Cortex of kidney (tissue), 1 donor: ENCODE measurements at places on chromosomes 13 and 19.

DNA sequence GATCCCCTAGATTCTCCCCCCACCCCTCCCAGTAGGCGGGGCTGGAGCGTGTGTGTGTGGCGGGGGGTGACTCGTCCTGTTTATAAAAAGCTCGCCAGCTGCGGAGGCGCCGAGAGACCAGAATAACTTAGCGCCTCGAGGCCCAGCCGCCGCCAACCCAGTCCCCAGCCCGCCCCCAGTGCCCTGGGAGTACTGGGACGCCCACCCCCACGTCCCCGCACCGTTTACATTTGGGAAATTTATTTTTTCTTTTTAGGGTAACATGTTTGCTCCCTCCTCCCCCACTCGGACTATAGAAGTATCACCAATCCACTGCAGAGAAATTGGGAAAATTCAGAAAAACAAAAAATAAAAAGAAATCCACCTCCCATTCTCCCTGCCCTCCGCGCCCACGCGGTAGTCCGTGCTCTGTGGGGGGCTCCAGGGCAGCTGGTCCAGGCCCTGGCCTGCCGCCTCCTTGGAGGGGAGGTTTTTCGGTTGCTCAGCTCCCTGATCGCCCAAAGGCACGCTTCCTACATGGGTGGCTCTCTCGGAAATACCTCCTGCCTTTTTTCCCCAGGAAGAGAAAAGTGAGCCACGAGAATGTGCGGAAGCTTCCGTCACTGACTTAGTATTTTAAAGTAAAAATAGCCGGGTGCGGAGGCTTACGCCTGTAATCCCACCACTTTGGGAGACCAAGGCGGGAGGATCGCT lies 1.5 kb upstream of the RAB3A start:
- DNase-seq, result no peak

DNA sequence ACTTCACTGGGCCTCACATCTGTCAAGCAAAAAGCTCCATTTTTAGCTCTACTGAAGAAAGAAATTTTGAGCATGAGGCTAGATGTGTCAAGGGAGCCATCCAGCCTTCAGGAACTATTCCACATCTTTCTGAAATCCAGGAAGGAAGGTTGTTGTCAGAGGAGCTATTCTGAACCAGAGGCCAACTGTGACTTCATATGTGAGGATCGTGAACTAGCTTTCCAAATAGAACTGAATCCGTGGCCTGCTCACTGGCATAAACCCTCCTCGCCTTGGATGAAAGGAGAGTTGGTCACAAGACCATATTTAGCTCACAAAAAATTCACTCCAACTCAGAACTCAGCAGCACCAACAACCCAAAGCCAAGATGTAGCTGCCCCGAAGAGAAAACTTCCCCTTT lies 195.8 kb downstream of the FOXO1 start:
- no peak for DNase-seq

- DNase-seq, result no peak
These were observed 6.2 kb downstream of the TLE6 start for GRCh38 chr19:2983351-2984214.

- DNase-seq, result no peak
These were observed 483.2 kb upstream of the SLITRK6 start for GRCh38 chr13:86282442-86282841.

GRCh38 chr19:1465191-1466016 lies 13.6 kb downstream of the C19orf25 start:
- DNase-seq, result no peak

DNA sequence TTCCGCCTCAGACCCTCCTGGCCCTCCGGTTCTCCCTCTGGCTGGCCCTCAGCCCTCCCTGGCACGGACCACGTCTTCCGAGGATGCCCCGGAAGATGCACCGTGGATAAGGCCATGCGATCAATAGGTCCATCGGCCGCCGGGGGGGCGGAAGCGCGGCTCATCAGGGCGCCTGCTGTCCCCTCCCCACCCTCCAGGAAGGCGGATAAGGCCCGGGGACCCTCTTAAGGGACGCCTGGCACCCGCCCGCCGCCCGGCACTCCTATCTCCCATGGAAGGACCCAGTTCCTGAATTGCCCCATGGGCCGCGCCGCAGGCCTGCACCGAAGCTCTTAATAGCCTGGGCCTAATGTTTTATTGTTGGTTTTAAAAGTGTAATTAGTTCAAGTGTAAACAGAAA lies 46.2 kb upstream of the TCF3 start:
- DNase-seq, result no peak

GRCh38 chr13:70339738-70340137 lies 231.5 kb upstream of the KLHL1 start:
- DNase-seq, result no peak

- no peak for DNase-seq
These were observed 21.1 kb upstream of the PLEKHF1 start for GRCh38 chr19:29644210-29644609.

DNA sequence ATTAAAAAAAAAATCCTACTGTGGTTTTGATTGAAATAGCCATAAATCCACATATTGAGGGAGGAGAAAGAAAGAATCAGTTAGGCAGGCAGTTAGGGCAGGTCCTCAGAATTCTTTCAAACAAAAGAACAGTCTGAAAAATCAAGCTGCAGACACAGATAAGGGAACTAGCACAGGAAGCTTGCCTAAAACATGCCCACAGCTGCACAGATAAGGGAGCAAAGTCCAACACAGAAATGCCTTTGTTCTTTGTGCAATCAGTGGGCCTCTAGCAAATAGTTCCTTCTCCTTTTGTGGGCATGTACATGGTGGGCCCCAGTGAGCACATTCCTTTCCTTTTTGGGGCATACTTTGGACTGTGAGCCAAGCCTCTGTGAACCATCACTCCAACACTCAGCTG lies 42.7 kb downstream of the UTP14C start:
- DNase-seq, result no peak
